ENCODE measurements at places on chromosomes 6 and 20.

GRCh38 chr6:35594503-35595186, 81.9 kb upstream of the TULP1 start:
- no peak for DNase-seq

DNA sequence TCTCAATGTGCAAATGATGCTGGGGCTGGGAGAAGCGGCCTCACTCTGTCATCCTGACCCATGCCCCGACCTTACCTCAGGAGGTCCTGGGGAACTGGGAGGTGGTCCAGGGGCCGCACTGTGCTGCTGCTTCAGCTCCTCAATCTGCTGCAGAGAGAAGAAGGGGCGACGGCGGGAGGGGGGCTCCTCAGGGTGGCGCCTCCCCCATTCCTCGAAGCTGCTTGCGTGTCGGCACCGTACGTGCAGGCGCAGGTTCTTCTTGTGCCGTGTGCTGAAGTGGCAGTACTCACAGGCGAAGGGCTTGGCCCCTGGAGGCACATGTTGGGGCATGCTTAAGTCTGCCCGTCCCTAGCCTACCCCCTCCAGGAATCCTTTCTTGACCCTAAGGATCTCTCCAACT, 12.9 kb downstream of the ZNF335 start:
- no peak for DNase-seq

- no peak for DNase-seq
Measured at GRCh38 chr20:60795651-60796050, 456.4 kb upstream of the CDH4 start.

GRCh38 chr6:169990095-169991030, 238.9 kb downstream of the ERMARD start:
- DNase-seq = no peak

- no peak for DNase-seq
Measured at GRCh38 chr6:137305691-137306090, 86.5 kb upstream of the IFNGR1 start.

- DNase-seq = no peak
Measured at GRCh38 chr6:44034391-44034861, 92.8 kb downstream of the MRPL14 start.

GRCh38 chr6:132063738-132064137, 112.6 kb upstream of the CCN2 start:
- no peak for DNase-seq

DNA sequence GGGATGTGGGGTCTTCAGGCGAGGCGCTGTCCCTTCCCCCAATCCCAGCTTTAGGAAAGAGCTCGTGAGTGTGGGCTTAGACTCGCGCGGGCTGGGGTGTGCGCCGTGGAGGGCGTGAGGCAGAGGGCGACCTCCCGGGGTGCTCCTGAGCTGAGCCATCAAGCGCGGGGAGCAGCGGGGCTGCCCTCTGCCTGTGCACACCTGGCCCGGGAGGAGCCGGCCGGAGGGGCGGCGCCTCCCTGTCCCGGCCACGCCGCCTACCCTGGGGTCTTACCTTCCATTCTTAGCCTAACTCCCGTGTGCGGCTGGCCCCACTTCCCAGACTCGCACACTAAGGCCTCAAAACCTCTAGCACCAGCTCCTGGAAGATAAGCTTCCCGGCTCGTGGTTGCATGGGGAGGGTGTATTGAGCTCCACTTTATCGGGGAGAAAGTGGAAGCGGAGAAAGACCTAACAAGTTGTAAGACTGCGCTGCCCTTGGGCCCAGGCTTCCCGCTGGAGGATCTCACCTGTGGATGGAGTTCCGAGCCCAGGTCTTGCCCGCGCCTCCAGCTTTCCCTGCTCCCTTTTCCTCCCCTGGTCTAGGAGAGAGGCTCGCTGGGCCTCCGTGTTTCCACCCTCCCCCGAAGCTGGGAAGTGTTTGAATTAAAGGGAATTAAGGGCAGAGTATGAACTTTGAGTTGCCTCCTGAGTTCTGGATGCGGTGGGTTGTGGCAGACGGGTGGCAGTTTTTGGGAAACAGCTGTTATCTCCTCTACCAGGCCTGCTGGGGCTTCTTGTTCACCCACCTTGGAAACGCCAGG, 1.2 kb downstream of the DNMT3B start:
- no peak for DNase-seq

- no peak for DNase-seq
Measured at GRCh38 chr20:34045294-34045693, 51.6 kb downstream of the RALY start.

GRCh38 chr6:49430187-49430586, 32.9 kb downstream of the MMUT start:
- DNase-seq = no peak

DNA sequence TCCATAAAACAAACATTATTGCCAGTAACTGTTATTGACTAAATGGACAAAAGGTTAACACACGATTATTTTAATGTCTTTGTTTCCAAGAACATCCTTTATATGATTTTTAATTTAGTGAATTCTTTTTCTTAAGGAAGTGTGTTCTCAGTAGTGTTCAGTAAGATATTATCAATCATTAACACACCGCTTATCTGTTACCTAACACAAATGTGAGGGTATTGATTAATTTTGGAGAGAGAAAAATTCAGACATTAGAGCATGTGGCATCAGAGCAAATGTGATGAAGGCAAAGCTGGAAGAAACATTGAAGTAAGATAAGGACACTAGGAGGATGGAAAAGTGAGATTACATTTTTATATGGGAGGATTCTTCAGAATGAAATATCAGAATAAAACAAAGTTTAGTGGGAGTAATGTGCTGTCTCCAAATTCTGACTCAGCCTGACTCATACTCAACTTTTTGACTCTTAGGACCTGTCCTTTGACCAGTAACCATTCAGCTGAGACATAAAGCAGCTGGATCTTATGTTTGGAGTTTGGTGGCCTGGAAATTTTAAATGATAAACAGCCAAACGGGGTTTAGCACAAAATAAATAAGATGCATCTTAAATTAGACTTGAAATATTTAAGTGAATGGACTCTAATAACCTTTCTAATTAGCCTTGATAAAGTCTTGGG, 348.6 kb downstream of the CD109 start:
- DNase-seq = no peak

DNA sequence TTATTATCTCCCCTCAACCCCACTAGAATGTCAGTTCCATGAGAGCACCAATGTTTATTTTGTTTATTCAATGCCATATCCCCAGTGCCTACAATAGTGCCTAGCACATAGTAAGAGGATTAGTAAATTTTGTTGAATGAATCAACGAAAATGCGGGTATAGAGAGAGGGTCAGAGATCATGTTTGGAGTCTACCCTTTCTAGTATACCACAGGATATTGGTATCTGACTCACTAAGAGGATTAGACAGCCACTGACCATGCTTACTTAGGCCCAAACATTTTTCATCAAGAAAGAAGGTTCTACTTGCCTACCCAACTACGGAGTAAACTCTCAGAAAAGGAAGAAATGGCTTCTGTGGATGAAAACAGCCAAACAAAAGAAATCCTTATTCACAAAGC, 356.8 kb downstream of the BTBD9 start:
- DNase-seq = no peak

GRCh38 chr6:62465206-62465605, 179.2 kb upstream of the KHDRBS2 start:
- DNase-seq = no peak

All from anterior cingulate cortex (tissue), 58 donors.